ENCODE measurements at places on chromosomes 13 and 19.

DNA sequence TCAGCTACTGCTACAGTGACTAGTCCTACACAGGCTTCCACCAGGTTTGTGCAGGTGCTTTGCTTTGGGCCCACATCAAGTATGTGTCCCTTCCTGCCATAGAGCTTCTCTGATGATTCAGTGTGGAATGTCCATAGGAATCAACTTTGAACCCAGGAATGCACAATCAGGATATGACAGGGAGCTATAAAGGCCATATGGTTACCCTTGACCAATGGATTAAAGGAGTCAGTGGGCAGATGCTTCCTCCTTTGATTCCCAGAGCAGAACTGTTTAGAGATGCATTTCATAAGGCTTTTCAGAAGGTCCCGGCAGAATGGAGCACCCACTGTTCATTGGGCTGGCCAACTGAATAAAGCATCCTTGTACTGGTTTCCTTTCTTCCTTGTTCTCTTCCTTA is 145.2 kb upstream of the WASF3 start:
- no peak for DNase-seq

- DNase-seq = no peak
Measured at GRCh38 chr13:92952161-92952560, 274.4 kb upstream of the GPC6 start.

DNA sequence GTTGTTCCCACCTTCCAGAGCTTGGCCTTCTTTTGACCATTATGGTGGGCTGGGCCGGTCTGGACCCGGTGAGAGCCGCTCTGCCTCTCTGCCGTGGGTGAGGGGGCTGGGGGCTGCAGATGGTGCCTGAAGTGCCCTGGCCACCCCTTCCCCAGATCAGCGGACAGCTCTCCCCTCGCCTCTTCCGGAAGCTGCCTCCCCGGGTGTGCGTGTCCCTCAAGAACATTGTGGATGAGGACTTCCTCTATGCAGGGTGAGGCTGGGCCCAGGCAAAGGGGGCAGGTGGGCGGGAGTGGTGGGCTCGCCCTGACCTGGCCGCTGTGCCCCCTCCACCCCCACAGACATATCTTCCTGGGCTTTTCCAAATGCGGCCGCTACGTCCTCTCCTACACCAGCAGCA is 1.9 kb downstream of the DCAF15 start:
- DNase-seq = no peak

DNA sequence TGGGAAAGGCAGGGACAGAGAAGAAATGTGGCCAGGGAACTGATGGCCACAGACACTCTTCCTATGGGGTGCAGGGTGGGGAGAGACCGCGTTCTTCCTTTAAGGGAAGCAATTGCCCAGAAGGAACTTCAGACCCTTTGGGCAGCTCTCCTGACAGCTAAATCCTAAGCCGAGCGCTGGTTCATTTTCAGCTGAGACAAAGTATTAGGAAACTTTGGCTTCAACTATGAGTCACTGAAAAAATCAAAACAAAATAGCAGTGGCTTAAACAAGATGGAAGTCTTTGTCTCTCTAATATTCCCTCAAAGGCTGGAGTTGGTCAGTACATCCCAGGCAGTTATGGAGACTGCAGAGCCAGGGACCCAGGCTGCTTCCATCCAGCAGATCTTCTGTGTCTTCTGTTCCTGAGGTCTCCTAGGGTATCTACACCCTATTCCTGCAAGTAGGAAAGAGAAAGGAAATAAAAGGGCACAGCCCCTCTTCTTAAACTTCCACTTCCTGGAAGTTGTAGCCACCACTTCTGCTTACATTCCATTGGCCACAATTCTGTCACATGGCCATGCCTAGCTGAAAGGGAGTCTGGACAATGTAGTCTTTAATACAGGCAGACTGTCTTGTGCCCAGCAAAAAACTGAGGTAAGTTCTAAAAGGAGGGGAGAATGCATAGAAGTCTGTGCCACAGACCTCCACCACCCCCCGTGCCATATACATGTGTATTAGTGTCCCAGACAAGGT is 163.5 kb downstream of the KATNAL1 start:
- no peak for DNase-seq

DNA sequence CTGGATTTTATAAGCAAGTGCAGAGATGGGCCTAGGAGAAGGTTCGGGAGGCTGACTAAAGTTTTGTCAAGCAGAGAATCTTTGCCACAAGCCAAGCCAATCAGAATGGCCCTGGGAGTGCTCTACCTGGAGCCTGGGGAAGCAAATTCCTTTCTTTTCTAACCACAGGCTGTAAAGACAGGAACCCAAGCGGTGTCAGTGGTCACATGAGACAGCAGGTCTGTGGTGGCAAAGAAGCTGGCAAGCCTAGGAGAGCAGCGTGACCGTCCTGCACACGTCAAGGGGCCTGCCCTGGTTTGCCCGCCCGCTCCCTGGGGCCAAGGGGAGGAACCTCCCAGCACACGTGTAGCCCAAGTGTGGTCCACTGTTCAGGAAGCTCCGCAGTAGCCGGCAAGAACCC is 90.8 kb downstream of the IPO5 start:
- no peak for DNase-seq

- no peak for DNase-seq
Measured at GRCh38 chr13:97627566-97627965, 193.6 kb downstream of the RAP2A start.

- no peak for DNase-seq
Measured at GRCh38 chr13:37616131-37616530, 17.6 kb upstream of the POSTN start.

DNA sequence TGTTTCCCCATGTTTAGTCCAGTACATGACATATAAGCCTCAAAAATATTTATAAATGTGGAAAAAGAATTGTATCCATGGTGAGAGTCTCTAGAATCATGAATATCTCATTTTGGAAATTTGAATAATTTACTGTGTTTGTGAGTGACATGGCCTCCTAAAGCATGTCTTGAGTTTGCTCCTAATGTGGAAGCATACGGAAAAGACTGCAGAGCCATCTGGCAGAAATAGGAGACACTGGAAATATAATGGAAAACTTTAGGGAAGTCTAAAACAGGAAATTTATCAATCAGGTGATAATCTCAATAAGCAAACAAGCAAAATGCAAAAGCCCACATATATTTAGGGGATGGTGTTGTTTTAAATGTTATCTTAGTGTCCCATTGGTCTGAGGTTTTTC is 465.0 kb downstream of the TDRD3 start:
- no peak for DNase-seq

- DNase-seq = no peak
Measured at GRCh38 chr13:113900646-113901045, 36.8 kb upstream of the GAS6 start.

GRCh38 chr19:47305309-47305751 is 4.3 kb upstream of the C5AR1 start:
- peak; percentile 29 for DNase-seq

- DNase-seq = no peak
Measured at GRCh38 chr19:58450856-58451357, 515 bp upstream of the ZNF324B start.

DNA sequence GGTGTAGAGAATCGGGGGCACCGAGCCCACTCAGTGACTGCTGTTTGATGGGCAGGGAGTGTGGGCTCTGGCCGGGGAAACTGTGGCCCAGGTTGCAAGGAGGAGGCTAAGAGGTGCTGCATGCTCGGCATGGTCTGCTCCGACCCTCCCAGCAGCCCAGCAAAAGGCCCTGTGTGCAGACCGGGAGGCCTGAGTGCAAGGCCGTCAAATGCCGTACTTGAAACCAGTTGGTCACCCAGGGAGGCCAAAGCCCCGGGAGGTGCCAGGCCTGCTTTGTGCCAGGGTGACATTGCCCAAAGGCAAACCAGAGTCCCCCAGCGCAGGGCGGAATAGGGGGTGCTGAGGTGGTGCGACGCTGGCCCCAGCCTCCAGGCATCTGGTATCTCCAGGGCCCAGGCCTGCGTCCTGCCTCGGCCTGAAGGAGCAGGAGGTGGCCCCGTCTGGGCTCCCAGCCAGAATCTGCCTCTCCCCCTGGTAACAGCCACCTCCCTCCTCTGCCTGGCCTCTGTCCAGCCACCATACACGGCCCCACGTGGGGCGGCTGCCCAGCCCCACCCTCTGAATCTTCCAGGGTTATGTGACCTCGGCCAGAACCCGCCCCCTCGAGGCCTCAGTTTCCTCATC is 4.0 kb downstream of the PIK3R2 start:
- no peak for DNase-seq

- no peak for DNase-seq
Measured at GRCh38 chr19:43625918-43626579, 6.6 kb upstream of the ZNF428 start.

DNA sequence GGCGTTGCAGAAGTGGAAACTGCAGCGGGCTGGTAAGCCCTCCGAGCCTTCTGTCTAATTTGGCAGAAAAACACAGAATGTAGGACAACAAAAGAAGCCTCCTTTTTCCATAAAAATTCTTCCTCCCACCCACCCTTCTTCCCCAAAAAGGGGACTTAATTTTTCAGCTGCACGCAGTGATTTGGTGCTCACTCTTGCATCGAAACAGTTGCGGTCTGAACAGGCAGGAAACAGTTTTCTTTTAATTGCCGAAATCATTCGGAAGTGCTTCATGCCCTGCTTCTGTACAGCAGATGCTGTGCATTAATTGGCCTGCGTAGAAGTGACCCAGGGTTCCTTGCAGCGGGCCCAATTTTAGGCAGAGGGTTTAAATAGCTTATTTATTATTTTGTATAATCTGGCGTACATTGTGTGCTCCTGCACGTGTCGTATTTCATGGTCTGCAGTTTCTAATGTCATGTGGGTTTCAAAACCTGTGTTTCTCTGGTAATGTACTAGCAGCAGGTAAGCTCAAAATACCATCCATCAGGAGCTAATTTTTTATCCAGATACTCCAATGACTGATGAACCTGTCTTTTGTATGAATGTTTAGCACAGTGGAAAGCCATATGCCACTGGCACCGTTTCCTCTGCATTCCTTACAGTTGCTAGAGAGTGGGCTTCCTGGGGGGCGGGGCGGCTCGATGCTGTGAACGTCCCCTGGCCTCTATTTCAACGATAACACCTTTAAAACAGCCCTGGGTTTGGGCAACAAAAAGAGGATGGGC is 66.6 kb downstream of the GGACT start:
- DNase-seq = no peak

All from stimulated activated CD8-positive, alpha-beta memory T cell treated with anti-CD3 and anti-CD28 coated beads, Interleukin-4, amount 100 ng/mL, for 24 hours (primary cell).